ENCODE measurements at places on chromosomes 13 and 19.
A peak's percentile ranks its signal among the peaks of the same experiment; 100 is the strongest.

DNA sequence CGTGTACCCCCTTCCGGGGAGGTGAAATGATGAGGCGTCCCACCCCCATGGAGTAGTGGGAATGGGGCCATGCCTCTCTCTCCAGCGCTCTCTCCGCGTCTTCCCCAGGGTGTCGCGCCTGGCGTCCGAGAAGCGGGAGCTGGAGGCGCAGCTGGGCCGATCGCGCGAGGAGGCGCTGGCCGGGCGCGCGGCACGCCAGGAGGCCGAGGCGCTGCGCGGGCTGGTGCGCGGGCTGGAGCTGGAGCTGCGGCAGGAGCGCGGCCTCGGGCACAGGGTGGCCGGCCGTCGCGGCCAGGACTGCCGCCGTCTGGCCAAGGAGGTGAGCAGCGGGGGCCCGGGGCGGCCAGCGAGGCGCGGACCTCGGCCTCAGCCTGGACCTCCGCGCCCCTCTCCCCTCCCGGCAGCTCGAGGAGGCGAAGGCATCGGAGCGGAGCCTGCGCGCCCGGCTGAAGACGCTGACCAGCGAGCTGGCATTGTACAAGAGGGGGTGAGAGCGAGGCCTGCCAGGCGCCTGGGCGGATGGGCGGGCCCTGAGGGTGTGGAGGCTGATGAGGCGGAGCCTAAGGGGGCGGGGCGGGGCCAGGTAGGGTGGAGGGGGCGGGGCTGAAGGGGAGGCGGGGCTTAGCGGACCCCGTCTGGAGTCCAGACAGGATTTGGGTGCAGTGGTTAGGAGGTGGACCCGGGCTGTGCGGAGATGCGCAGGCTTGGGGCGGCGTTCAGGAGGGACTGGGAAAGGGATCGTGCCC is 7.7 kb downstream of the PGLYRP1 start:
- DNase-seq = peak; percentile 64

DNA sequence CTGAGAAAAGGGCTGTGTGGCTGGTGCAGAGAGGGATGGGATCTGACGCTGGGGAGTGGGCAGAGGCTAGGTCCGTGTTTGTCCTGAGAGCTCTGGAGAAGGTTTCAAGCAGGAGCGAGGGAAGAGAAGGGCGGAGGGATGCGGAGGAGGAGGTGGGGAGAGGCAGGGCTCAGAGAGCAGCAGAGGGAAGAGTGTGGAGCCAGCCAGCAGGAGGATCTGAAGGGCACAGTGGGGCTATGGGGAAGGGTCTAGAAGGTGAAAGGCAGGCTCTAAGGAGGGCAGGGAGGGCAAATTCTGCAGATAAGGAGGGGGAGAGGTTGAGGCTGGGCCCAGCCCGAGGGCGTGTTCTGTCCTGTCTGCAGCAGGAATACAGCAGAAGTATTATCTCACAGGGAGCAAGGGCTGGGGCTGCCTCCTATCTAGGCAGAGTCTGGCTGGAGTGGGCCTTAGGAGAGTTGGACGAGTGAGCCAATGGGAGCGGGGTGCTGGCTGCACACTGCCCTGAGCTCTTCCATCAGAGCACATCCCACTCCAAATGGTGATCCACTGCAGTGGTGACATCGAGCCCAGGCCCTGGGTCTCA is 6.1 kb downstream of the AP2A1 start:
- no peak for DNase-seq

DNA sequence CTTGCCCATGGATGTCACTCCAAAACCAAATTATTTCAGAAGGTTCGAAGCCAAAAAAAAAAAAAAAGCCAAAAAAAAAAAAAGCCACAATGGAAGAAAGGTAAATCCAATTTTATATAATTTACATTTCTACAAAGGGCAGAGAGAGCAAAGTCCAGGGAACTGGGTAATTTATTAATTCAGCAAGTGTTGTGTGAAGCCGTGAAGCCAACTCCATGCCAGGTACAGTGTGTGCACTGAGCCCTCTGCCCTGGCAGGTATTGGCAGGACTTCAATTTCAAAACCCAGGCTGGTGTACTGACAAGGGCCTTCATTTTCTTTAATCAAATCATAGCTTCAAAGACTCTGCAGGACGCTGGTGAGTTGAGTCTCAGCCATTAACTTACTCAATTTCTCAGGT is 5.5 kb upstream of the RFPL4A start:
- DNase-seq = no peak

- peak; percentile 25 for DNase-seq
Measured at GRCh38 chr19:27794494-27795042, 1418.4 kb downstream of the UQCRFS1 start.

- DNase-seq = peak; percentile 22
Measured at GRCh38 chr13:45728759-45729158, 26.6 kb downstream of the CBY2 start.

DNA sequence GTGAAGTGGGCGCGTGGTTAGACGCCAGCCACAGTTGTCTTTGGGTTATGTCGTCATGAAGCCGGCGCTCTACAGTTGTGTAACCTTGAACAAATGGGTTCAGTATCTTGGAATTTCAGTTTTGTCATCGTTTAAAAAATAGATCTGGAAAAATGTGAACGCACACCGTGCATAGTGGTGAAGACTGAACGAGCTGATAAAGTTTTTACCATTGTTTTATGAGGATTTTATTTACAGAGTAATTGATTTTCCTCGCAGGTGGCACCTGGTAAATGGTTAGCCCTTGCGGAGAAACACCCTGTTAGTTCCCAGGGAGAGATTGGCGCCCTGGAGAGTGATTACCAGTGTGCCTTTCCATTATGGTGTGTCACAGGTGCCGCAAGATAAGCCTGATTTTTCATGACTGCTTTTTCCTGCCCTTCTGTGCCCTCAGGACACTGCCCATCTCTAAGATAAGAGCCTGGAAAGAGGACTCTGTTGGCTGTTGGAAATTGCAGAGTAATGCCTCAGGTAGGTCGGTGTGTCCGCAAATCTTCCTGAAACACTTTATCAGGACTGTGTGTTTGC is 577 bp downstream of the ZNF181 start:
- no peak for DNase-seq

DNA sequence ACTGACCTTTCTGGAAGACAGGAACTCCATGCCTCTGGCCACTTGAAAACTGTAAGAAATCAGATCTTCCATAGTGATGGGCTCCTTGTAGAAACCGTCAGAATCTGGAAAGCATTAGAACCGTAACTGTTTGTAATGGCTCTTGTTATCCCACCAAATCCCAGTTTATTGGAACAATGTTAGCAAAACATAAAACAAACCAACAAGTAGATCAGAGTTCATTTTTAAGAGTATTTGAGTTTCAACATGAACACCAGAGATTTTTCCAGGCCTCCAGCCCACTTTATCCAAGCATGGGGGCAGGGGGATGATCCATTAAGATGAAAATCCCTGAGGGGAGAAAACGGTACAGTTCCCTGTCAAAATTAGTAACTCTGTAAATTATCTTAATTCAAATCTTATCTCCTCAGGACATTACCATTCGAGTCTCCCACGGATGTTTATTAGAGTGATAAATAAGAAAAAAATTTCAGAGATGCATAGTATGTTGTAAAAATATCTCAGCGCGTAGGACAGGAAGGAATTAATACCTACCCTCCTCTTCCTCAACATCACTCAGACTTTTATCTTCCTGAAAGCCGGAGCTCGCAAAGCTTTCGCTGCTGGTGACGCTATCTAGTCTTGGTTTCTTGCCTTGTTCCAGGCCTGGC is 172.5 kb downstream of the FLT1 start:
- DNase-seq = no peak

GRCh38 chr13:29746148-29746677 is 104.2 kb downstream of the UBL3 start:
- DNase-seq = no peak

GRCh38 chr19:49874503-49875157 is 2.5 kb downstream of the AKT1S1 start:
- DNase-seq = no peak

DNA sequence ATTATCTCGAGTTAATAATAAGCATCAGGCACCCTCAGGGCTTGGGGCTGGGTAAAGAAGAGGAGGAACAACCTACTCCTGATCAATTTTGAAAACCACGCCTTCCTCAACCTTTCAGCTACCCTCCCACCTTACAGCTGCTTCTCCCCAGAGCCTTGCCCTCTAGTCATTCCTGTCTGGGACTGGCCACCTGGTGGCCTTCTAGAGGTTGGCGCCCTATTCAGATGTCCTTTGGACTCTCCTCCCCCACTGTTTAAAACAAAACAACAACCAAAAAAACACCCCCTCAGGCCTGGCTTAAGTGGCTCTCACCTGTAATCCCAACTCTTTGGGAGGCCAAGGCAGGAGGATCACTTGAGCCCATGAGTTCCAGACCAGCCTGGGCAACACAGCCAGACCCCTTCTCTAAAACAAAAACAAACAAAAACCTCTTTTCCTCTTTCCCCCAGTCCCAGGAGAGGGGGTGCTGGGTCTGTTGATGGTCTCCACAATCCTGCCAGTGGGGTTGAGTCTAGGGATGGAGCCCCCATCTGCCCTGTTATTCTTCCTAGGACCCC is 62.3 kb downstream of the CCDC70 start:
- no peak for DNase-seq

DNA sequence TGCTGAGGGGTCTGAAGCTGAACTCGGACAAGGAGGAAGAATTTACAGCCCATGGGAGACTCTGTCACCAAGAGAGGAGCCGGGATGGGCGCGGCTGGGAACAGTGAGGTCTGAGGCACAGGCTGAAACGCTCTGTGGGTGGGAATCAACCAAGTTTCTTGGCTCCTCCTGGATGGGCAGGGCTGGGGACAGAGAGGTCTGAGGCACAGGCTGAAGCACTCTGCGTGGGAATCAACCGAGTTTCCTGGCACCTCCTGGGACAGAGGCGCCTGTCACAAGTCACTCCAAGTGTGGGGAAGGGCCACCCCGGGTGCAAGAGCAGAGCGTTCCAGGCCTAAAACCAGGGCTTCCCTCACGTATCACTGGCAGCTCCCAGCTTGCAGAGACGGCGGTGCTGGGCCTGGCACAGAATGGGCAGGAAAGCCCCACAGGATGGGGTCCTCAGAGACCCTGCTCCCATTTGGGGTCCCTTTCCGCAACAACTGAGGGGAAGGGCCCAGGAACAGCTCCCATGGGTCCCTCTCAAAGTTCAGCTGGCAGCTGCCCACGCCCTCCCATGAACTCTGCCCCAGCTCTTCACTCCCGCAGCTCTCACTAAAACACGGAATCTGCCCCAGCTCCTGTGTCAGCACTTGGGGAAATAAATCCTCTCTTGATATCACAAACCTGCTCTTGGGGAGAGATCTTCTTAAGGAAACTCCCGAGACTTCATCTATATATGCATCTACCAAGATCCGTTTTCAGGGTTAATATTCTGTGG is 18.5 kb downstream of the AP3D1 start:
- no peak for DNase-seq

DNA sequence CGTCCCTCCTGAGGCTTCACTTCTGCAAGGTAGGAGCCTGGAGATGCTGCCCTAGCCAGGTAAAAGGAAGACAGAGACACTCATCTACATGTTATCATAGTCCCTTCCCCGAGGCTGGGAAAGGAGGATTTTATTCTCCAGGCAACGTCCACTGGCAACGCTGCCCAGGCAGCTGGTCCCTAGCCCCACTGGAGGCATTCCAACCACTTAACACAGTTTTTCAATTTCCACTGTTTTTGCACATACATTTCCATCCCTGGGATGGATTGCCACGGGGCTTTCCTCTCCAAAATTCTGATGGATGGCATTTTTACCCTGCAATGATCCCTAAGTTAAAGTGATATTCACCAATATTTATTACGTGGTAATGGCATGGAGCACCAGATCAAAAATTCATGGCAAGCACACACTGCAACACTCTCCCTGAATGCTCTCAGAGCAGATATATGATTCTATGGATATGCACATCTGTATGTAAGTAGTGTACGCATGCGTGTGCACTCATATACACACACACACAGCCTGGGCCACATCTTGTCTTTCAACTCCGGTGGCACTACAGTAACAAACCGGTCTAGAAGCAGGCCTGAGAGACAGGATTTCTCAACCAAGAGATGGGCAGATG is 322.3 kb upstream of the TSHZ3 start:
- no peak for DNase-seq

- DNase-seq = peak; percentile 95
Measured at GRCh38 chr13:99496184-99497142, 4.8 kb upstream of the TM9SF2 start.

DNA sequence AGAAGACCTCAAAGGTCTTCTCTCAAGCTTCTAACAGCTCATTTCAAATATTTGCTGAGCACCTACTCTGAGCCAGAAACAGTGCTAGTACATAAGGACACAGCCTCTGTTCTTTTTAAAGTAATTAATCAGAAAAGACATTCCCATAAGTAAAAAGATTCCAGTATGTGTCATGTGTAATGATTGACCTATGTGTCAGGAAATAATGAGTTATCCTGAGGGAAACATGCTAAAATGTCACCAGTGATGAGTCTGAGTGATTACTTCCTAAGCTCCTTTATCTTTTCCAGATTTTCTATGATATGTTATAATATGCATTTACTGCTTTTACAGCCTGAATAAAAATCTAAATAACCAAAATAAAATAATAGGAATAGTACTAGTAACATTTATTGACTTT is 107.6 kb downstream of the SLC25A15 start:
- DNase-seq = no peak

- DNase-seq = no peak
Measured at GRCh38 chr13:102117175-102117831, 284.5 kb downstream of the FGF14 start.

DNA sequence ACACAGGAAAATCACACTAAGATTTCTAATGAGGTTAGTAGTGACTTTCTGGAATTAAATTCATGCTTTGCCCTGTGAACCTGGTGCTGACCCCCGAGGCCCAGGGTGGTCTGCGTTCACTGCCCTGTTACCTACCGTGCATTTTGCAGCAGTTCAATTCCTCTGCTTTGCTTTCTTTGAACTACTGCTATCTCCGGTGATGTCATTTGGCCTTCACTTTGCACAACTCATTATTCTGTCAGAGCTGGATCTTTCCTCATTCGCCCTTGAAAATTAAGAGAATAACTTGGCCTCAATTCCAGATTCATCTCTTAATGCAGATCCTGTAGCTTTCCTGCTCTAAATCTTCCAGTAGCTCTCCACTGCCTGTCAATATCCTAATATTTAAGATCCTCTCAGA is 8.8 kb upstream of the LRRC63 start:
- peak; percentile 61 for DNase-seq
